ENCODE measurements at places on chromosomes 5 and 9.

- no peak for DNase-seq
- H3K4me3 ChIP-seq: no peak overlapping the region
- H3K36me3 ChIP-seq: no peaks in the 10 kb centered on the region
- no peaks in the 10 kb centered on the region for H3K27me3 ChIP-seq
- no peaks in the 10 kb centered on the region for H3K4me1 ChIP-seq
Observed at GRCh38 chr9:87375397-87376073, 122.1 kb upstream of the DAPK1 start.

- H3K27ac ChIP-seq: no peak overlapping the region
- H3K36me3 ChIP-seq: no peaks in the 10 kb centered on the region
- H3K4me1 ChIP-seq: peaks cover 5% of the 10 kb centered on the region
- no peaks in the 10 kb centered on the region for H3K27me3 ChIP-seq
- peak; percentile 78 for DNase-seq
Observed at GRCh38 chr9:112793213-112793810, 42.8 kb downstream of the SNX30 start.

DNA sequence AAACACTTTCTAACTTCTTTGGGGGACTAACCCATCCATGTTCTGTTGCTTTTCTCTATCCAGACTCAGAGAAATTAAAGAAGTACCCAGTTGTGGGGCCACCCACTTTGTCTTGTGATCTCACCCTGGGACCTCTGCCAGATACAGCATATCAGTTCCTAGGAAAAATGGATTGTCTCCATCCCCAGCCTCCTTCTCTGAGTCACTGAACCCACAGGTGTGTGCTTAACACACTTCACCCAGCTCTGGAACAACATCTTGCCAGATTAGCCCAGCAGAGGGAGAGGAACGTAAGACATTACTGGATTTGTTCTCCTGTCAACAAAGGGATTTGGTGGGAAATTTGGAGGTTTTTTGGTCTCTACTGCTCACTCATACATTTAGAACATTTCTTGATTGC, 19.2 kb downstream of the FAM240B start:
- H3K27ac ChIP-seq: no peak overlapping the region
- DNase-seq: no peak
- no peaks in the 10 kb centered on the region for H3K4me1 ChIP-seq
- H3K27me3 ChIP-seq: no peaks in the 10 kb centered on the region

DNA sequence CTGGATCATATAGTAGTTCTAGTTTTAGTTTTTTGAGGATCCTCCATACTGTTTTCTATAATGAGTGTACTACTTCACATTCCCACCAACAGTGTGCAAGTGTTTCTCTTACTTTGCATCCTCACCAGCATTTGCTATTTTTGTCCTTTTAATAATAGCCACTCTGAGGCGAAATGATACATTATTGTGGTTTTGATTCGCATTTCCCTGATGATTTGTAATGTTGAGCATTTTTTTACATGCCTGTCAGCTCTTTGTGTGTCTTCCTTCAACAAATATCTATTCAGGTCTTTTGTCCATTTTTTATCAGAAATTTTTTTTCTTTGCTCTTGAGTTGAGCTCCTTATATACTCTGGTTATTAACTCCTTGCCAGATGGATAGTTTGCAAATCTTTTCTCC, 114.0 kb downstream of the ADAMTSL1 start:
- H3K4me1 ChIP-seq: no peaks in the 10 kb centered on the region
- H3K36me3 ChIP-seq: no peaks in the 10 kb centered on the region
- H3K27me3 ChIP-seq: no peaks in the 10 kb centered on the region
- no peak overlapping the region for H3K27ac ChIP-seq

GRCh38 chr9:33425128-33425533, 22.3 kb downstream of the AQP3 start:
- H3K4me3 ChIP-seq: no peak overlapping the region
- H3K27ac ChIP-seq: no peak overlapping the region
- no peaks in the 10 kb centered on the region for H3K36me3 ChIP-seq
- H3K4me1 ChIP-seq: peaks cover 2% of the 10 kb centered on the region
- DNase-seq: no peak
- no peaks in the 10 kb centered on the region for H3K27me3 ChIP-seq

- no peak overlapping the region for H3K27ac ChIP-seq
- H3K4me1 ChIP-seq: peaks cover 37% of the 10 kb centered on the region
- peak; percentile 67 for DNase-seq
- no peaks in the 10 kb centered on the region for H3K36me3 ChIP-seq
- H3K4me3 ChIP-seq: peak overlapping the region; percentile 36
Observed at GRCh38 chr5:671459-672328, 21.5 kb downstream of the TPPP start.

- no peaks in the 10 kb centered on the region for H3K27me3 ChIP-seq
- no peak overlapping the region for H3K27ac ChIP-seq
- no peaks in the 10 kb centered on the region for H3K36me3 ChIP-seq
- no peak for DNase-seq
- no peak overlapping the region for H3K4me3 ChIP-seq
Observed at GRCh38 chr9:32867026-32867425, 83.7 kb downstream of the TMEM215 start.

DNA sequence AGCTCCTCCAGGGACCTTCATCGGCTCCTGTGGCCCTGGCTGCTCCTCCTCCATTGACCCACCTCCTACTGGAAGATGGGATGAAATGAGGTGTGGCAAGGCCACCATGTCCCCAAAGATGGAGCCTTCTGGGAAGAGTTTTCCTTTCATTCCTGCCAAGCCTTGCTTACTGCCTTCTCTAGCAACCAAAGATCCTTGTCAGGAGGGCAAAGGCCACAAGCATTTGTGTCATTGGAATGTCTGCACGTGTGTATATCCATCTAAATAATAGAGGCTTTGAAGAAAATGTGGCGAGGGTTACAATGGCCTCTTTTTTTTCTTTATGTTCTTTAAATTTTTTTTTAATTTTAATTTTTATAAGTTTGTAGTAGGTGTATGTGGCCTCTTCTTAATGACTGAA, 313.6 kb downstream of the ARHGEF28 start:
- DNase-seq: no peak
- H3K4me1 ChIP-seq: no peaks in the 10 kb centered on the region
- H3K27ac ChIP-seq: no peak overlapping the region
- H3K4me3 ChIP-seq: no peak overlapping the region

GRCh38 chr5:58090704-58091103, 369.2 kb downstream of the PLK2 start:
- no peak overlapping the region for H3K27ac ChIP-seq
- H3K36me3 ChIP-seq: no peaks in the 10 kb centered on the region

GRCh38 chr9:37229882-37230482, 109.6 kb downstream of the ZCCHC7 start:
- no peaks in the 10 kb centered on the region for H3K4me1 ChIP-seq
- no peaks in the 10 kb centered on the region for H3K27me3 ChIP-seq
- H3K27ac ChIP-seq: no peak overlapping the region
- peaks cover 3% of the 10 kb centered on the region for H3K36me3 ChIP-seq
- H3K4me3 ChIP-seq: no peak overlapping the region

DNA sequence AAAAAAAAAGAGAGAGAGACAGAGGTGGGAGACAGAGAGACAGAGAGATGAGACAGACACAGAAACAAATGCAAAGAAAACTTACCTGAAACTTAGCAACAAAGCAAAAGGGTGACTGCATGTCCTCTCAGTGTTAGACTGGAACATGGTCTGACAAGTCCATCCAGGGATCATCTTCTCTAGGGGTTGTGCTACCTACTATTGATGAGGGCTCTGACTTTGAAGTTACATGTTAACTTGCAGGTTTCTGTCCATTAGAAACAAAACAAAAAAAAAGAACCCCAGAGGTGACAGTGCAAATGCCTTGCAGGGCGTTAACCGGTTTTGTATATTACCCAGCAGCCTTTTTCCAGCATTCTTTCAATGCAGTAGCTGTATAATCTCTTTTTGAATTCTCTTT, 13.6 kb upstream of the SPARC start:
- no peak overlapping the region for H3K27ac ChIP-seq
- H3K4me3 ChIP-seq: no peak overlapping the region
- H3K36me3 ChIP-seq: no peaks in the 10 kb centered on the region
- H3K4me1 ChIP-seq: no peaks in the 10 kb centered on the region
- H3K27me3 ChIP-seq: no peaks in the 10 kb centered on the region
- no peak for DNase-seq

- H3K27me3 ChIP-seq: peaks cover 4% of the 10 kb centered on the region
- H3K4me3 ChIP-seq: peak within 1 kb of the TSS; percentile 69
- H3K27ac ChIP-seq: no peak within 1 kb of the TSS
- peak; percentile 30 for DNase-seq
- H3K4me1 ChIP-seq: peaks cover 16% of the 10 kb centered on the region
Observed at GRCh38 chr5:126594748-126595485, at the start of gene ALDH7A1. Gene ALDH7A1, minus strand, starts transcription at chr5:126595219. Its CDS starts 21 bp downstream, at chr5:126595198.

DNA sequence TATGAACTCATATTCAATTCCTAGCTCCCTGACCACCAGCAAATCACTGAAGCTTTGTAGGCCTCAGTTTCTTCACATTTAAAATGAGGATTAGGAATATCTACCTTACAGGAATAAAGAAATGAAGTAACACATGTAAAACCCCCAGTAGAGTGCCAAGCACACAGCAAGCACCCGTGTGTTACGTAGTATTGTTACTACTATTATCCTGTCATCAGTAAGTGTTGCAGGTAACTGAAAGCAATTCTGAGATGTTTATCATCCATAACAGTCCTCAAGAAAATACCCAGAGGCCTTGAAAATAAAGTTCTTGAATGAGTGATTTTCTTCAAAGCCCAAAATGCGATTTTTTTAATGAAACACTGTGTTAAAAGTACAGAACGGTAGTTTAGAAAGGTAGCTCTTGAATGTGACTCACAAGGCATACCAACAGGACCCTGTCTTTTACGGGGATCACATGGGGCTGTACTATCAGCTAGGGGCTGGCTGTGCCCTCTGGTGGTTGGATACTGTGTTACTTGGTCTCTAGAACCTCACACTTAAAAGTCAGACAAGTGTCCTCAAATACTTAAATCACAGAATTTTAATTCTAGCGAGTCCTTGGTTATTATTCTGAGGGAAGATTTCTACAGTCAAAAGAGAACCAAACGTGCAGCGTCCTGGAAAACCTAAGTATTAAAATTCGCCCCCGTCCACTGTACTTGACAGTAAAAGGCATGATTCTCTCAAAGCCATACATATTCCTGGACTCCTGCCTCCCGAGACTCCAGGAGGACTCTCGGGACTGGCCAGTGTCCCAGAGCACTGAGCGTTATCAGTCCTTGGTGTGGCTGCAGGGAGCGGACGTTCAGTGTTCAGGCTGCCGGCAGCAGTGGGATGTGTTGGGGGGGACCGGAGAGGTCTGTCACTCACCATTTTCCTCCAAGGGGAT, 725 bp downstream of the NDUFB6 start:
- peaks cover 12% of the 10 kb centered on the region for H3K36me3 ChIP-seq
- H3K4me3 ChIP-seq: peak overlapping the region; percentile 74
- peaks cover 5% of the 10 kb centered on the region for H3K4me1 ChIP-seq
- DNase-seq: peak; percentile 60

DNA sequence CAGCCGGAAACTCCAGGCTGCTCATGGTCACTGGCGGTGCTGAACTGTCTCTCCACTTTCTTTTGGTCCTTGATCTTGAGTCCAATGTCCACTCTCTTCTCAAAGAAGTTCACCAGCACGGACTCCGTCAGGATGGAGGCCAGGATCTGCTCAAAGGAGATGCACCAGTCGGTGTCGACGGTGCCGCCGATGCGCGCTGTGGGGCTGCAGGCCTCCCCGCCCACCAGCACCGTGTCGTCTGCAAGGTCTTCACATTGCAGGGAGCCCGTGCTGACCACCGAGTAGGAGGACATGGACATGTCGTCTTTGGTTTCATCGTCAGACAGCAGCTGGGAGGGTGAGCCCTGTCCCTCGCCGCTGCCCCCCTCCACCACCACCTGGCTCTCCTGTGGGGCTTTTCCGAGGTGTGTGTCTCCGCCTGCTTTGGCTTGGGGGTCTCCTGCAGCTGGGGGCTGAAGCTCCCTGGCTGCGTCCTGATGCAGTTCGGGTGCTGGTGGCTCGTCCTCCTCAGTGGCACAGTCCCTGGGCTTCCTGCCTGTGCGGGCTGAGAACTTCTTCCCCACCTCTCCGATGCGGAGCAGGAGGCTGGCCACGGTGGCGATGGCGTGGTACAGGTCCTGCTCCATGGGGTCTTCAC, 5.0 kb upstream of the MRNIP start:
- peaks cover 9% of the 10 kb centered on the region for H3K4me1 ChIP-seq
- no peak overlapping the region for H3K4me3 ChIP-seq
- DNase-seq: no peak
- H3K27ac ChIP-seq: no peak overlapping the region
- peaks cover 24% of the 10 kb centered on the region for H3K36me3 ChIP-seq

DNA sequence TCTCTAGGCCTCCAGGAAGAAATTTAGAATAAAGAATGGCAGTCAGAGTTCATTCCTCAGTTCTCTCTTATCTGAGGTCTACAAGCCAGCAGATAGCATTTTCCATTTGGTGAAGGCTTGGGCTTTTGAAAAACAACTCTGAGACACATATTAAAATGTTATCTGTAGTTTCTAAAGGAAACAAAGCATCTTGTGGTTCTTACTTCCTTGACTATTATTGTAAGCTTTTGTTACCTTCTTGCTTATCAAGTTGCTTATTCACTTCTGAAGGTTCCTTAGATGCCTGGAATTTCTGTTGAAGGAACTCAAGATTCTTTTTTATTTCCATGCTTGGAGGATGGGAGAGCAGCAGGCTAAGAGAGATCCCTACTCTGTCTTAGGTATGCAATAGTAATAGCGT, 79.2 kb upstream of the MRPS30 start:
- H3K36me3 ChIP-seq: no peaks in the 10 kb centered on the region
- no peaks in the 10 kb centered on the region for H3K4me1 ChIP-seq
- DNase-seq: no peak
- no peaks in the 10 kb centered on the region for H3K27me3 ChIP-seq
- H3K4me3 ChIP-seq: no peak overlapping the region

DNA sequence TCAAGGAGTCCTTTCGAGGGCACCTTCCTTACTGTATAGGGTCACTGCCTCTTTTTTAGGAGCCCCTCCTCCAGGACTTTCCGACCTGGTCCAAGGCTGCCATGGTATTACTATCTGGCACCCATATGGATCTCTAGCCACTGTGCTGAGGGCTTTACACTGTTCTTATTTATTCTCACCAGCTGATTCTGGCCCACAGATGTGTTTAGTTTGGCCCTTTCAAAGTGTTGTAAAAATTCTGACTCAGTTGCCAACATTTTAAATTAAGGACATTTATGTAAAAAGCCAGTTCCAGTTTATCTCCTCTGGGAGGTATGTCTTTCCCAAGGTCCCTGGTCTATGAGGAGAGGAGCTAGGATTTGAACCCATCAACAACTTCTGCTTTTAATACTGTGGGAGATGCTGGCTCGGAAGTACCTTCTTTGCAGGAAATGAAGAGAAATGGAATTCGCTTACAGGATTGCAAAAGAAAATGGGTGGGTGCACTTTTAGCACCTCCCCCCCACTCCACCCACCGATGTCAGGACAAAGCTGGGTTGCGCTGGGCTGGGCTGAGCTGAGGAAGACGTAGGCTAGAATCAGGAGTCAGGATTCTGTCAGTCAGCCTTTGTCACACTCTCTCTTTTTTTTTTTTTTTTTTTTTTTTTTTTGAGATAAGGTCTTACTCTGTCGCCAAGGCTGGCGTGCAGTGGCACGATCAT, 7.8 kb downstream of the JADE2 start:
- no peak for DNase-seq
- H3K27ac ChIP-seq: no peak overlapping the region
- peaks cover 92% of the 10 kb centered on the region for H3K4me1 ChIP-seq
- no peaks in the 10 kb centered on the region for H3K27me3 ChIP-seq
- H3K36me3 ChIP-seq: peaks cover 62% of the 10 kb centered on the region
- no peak overlapping the region for H3K4me3 ChIP-seq
